ENCODE measurements at places on chromosomes 7 and 10.

GRCh38 chr7:84669177-84669732 is 474.7 kb upstream of the SEMA3A start:
- no peak for DNase-seq

DNA sequence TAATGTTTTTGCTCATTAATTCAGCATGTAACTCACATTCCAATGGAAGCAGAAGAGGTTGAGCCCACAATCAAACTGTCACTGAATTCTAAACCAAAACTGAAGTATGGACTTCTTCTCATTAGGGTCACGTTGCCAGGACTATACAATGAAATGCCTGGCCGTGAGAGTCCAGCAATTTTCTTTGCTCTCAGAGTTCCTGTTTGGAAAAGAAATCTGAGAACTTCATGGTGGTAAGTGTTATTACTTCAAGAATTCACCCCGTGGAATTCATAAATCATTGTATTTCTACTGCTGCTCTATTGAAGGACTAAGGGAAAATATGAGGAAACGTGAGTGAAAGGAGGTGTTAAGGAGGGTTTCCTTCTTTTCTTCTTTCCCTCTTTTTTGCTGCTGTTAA is 441.8 kb upstream of the AKR1E2 start:
- no peak for DNase-seq

DNA sequence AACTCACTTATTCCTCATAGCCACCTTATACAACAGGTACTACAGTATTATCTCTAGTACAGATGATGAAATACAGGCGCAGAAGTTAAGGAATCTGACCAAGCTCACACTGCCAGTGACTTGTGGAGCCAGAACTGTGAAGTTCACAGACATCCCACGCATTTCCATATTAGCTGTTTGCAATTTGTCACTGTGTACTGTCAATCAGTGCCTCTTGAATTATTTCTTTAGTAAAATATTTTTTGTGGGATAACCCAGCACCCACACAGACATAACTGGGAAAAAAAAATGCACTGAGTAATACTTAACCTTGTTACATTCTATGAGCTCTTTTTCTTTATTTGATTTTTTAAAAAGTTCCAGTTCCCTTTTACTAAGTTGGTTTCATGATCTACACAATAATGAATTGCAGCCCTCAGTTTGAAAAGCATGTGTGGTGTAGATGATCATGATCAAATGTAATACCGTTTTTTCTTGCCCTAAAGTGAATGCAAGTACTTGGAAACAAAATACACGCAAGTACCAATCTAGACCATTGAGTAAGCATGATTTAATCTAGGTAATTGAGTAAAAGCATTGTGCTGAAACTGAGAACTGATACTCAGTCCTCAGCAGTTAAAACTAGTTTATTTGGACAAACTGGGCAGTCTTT is 14.1 kb downstream of the CUL1 start:
- DNase-seq, result no peak

DNA sequence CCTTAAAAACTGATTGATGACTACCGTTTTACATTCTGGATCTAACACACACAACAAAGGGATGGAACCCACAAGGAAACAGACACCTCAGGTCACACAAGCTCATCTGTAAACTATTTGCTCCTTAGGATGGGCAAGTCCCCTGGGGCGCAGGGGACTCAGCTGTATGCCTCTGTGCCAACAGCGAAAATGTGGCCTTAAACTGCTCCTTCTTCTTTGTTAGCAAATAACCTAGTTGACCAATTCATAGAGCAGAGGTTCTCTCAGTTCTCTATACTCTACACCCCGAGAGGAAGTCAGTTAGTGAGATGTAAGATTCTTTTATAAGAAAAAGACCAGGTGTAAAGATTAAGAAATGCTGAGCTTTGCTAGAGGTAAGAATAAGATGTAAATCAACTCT is 181.9 kb upstream of the PRSS58 start:
- no peak for DNase-seq

DNA sequence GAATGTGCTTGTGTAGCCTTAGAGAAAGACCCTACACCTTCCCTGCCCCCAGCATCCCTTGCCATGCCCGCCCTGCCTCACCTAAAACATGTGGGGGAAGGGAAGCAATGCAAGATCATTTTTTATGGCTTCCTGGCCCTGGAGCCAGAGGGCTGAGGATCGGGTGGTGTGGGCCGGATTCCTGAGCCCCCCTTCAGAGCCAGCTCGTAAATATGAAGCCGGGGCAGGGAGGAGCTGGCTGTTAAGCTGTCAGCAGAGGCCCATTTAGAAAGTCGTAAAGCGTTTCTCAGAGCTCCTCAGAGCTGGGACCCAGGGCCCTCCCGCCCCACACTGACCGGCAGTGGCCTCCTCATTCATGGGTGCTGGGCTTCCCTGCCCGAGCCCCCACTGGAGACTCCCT is 23.9 kb downstream of the UNC5B start:
- DNase-seq, result no peak

DNA sequence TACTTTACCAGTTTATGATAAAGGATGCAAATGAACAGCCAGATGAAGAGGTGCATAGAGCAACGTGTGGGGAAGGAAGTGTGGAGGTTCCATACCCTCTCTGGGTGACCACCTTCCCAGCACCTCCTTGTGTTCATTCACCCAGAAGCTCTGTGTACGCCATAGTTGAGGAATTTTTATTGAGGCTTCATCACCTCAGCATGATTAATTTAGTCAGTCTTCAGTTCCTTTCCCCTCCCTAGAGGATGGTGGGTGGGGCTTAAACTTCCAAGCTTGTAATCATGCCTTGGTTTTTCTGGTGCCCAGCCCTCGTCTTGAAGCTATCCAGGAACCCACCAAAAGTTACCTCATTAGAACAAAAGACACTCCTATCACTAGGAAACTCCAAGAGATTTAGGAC is 162.7 kb downstream of the PLCE1 start:
- DNase-seq, result no peak

DNA sequence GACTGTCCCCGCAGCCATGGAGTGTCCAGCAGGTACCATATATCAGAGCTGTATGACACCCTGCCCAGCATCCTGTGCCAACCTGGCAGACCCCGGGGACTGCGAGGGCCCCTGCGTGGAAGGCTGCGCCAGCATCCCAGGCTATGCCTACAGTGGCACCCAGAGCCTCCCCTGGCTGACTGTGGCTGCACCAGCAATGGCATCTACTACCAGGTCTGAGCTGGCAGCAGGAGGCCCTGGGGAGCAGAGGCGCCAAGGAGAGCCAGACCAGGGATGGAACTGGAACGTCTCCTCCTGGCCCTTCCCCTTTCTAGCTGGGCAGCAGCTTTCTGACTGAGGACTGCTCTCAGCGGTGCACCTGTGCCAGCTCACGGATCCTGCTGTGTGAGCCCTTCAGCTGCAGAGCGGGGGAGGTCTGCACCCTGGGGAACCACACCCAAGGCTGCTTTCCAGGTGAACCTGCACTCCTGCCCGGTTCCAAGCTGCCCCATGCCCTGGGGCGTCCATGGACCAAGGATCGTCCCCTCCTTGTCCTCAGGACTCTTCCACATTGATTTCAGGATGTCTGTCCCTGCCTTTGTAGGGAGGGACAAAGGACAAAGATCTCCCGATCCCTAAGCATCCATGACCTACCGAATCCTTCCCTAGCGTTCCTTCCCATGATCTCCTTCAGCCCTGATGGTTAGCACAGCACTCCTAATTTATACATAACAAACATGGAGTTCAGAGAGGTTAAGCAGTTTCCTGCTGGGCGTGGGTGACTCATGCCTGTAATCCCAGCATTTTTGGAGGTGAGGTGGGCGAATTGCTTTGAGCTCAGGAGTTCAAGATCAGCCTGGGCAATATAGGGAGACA is 33.3 kb downstream of the EPHB4 start:
- no peak for DNase-seq

DNA sequence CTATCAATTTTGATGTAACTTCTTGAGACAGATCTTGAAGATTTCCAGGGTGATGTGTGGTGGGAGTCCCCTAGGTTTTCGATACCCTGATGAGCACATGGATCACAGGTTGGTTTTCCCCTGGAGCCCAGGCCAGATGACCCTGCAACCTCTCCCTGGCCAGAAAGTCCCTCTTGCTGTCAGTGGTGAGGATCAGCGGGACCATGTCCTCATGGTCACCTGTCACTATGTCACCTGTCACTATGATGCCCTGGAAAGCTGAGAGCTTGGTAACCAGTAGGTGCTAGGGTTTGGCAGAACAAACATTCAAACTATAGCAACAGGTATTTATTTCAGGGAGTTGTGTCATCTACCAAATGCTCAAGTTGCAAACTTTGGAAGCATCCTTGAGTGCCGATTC is 197.9 kb downstream of the ARHGAP12 start:
- no peak for DNase-seq

- DNase-seq, result no peak
These were observed 131.4 kb downstream of the GPAM start for GRCh38 chr10:112052166-112052565.

DNA sequence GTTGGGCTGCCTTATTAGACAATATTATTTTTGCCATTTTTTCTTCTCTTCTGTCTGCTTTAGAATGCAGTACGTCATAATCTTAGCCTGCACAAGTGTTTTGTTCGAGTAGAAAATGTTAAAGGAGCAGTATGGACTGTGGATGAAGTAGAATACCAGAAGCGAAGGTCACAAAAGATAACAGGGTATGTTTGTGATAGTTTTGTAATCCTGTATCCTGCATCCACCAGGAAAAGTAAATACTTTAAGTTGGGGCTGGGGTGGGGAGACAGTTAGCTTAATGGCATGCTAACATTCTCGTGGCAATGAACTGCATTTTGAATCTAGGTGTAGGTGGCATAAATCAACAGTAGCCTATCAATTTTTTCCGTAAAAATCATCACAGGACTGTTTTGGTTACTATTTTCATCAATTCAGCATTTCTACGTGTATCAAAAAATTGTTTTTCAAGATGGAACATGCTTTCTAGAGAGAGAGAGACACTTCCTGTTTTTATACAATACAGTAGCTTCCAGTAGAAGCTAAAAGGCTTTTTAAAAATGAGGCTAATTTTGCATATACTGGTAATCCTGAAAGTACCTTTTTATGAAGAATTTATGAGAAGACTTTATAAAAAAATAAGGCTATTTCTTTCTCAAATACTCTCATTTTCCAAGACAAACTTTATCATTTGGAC is 247.5 kb downstream of the FOXP2 start:
- DNase-seq, result no peak

DNA sequence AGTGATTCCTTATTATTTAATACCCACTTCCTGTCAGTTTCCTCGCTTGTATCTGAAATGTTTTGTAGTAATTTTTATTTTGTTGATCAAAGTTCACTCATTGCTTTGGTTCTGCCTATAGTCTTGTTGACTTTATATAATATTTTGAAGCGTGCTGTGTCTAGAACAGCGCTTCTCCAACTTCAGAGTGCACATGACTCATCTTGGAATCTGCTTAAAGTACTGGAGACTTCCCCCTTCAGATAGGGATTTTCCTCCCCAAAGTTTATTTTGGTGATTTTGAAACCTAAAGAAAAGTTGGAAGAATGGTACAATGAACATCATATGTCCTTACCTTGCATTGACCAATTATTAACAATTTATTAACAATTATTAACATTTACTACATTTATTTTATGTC is 5.8 kb downstream of the COMTD1 start:
- DNase-seq, result no peak

- DNase-seq, result no peak
These were observed 2.9 kb downstream of the ADD3 start for GRCh38 chr10:110010486-110011378.

- DNase-seq, result no peak
These were observed 47.6 kb downstream of the RALA start for GRCh38 chr7:39670934-39671333.

GRCh38 chr7:27115221-27116026 is 12.9 kb upstream of the HOXA2 start:
- no peak for DNase-seq

GRCh38 chr10:78952686-78953085 is 116.1 kb upstream of the ZMIZ1 start:
- peak; percentile 91 for DNase-seq

GRCh38 chr10:132232023-132232951 is 45.5 kb downstream of the DPYSL4 start:
- DNase-seq, result no peak

GRCh38 chr7:122311734-122312450 is 7.3 kb upstream of the FEZF1 start:
- no peak for DNase-seq

GRCh38 chr7:85167636-85168035 is 19.2 kb downstream of the SEMA3D start:
- no peak for DNase-seq

GRCh38 chr7:68038621-68039314 is 1042.1 kb downstream of the TYW1 start:
- DNase-seq, result no peak

DNA sequence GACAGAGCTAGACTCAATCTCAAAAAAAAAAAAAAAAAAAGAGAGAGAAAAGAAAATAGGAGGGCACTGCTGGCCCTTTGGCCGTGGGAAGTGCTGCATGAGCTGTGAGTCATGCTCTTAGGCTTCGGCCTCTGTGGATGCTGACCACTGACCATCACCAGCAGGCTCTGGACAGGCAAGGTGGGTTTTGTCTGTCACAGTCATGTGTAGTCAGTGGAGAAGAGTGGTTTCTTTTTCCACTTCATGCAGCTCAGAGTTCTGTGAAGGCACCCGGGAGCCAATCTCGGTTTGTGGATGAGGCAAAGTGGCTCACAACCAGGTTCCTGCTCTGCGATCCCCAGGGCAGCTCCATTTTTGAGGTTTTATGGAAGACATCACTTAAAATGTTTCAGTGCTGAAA is 58.1 kb downstream of the PRTFDC1 start:
- peak; percentile 59 for DNase-seq

DNA sequence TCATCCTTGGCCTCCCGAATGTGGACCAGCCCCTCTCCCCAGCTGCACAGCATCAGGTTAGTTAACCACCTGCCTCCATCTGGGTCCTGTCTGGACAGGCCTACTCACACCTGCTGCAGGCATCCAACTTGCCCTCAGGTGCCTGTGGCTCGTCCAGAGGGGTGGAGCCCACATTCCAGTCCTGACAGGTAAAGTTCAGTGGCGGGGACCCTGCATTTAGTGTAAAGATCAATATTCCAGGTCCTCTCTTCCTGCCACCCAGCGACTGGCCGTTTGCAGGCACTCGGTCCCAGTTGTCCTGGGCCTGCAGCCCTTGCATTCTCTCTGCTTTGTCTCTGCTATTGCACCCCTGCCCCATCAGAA is 15.0 kb downstream of the HTRA1 start:
- no peak for DNase-seq

- DNase-seq, result no peak
These were observed 92.4 kb downstream of the WDR11 start for GRCh38 chr10:120943542-120943941.

GRCh38 chr7:93115796-93116195 is 2.0 kb downstream of the SAMD9 start:
- DNase-seq, result peak; percentile 46

GRCh38 chr7:1123715-1124114 is 35.8 kb downstream of the GPER1 start:
- DNase-seq, result peak; percentile 66

- no peak for DNase-seq
These were observed 151.6 kb downstream of the KIAA1217 start for GRCh38 chr10:24360282-24361127.

- peak; percentile 33 for DNase-seq
These were observed 2.8 kb downstream of the ZNF746 start for GRCh38 chr7:149494738-149495368.

GRCh38 chr7:74230446-74231231 is 20.8 kb downstream of the LAT2 start:
- DNase-seq, result no peak

GRCh38 chr10:93026072-93026471 is 34.5 kb upstream of the CYP26C1 start:
- DNase-seq, result no peak

GRCh38 chr10:73855413-73855812 is 18.9 kb downstream of the CAMK2G start:
- DNase-seq, result no peak

Measured in AG09309 (cell line).